HCEC 1CT (cell line): ENCODE measurements at places on chromosomes 1 and 21.

- no peak for DNase-seq
Observed at GRCh38 chr21:31973402-31973944, 100.7 kb downstream of the HUNK start.

- no peak for DNase-seq
Observed at GRCh38 chr1:84538599-84538998, 32.2 kb upstream of the GNG5 start.

GRCh38 chr1:44213222-44214112 is at the start of gene DMAP1:
Gene DMAP1, plus strand, starts transcription at chr1:44213471. Its CDS starts 283 bp downstream, at chr1:44213754.
- DNase-seq, result peak; percentile 81

GRCh38 chr1:25447547-25447946 is 16.9 kb downstream of the MACO1 start:
- no peak for DNase-seq

GRCh38 chr1:230268371-230269170 is 157.6 kb downstream of the PGBD5 start:
- peak; percentile 73 for DNase-seq

- DNase-seq, result no peak
Observed at GRCh38 chr21:41167348-41168342, at the start of gene BACE2. Gene BACE2, plus strand, starts transcription at chr21:41168160. Its CDS starts 104 bp downstream, at chr21:41168264.
